ENCODE measurements at places on chromosomes 1 and 21.

DNA sequence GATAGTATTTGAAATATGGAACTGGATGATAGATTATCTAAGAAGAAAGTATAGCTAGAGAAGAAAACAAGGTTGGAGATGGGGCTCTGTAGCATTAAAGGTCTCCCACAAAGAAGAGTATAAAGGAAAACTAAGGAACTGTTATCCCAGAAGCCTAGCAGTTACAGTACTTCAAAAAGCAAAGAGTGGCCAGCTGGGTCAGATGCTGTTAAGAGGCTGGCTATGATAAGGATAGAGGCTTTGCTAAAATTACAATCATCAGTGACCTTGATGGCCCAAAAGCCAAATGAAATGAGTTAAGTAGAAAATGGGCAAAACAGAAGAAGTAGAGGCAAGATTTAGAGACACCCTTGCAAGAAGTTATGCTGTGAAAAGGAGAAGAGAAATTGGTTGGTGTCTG is 25.1 kb upstream of the ANGPTL1 start:
- DNase-seq: no peak

DNA sequence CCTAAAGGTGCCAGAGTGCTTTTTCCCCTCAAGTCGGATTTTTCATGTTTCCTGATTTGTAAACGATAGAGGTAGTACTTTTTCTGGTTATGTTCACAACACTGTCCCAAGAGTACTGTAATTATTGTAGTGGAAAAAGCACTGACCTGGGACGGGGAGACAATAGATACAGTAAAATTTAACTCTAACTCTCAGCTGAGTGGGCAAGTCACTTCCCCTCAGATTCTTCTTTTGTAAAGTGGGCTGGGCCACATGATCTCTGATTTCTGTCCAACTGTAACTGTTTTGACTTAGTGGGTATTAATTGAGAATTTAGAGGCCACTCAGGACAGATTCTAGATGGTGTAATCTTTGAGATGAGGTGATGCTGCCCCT is 19.1 kb downstream of the MARCKSL1 start:
- no peak for DNase-seq

DNA sequence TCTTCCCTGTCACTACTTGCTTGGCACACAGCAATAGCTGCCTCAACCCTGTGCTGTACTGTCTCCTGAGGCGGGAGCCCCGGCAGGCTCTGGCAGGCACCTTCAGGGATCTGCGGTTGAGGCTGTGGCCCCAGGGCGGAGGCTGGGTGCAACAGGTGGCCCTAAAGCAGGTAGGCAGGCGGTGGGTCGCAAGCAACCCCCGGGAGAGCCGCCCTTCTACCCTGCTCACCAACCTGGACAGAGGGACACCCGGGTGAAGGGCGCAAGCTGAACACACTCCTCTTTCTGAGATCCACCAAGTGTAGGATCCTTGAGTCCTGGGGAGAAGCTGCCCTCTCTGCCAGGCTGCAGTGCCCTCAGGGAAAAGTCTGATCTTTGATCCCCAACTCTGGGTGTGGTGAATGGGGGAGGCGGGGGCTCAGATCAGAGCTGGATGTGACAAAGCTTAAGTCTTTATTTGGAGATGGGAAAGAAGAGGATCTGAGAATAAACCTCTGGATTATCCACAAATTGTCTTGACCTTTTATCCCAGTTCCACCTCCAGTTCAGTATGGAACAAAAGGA is 1.2 kb downstream of the RXFP4 start:
- DNase-seq: no peak

DNA sequence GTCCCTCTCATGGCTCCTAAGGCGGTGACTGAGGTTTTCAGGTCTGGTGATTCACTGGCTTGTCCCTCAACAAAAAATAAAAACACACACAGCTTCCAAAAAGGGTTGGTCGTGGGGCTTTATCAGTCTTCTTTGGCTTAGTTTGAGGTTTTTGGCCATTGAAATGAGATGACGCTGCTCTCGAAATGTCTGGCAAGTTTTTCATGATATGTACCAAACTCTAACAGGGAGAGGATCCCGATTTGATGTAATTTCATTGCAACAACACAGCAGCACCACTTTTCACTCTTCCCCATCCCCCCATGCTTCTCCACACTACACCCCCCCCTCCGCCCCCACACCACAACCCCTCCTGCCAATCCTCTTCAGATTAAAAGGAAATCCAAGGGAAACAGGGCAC is 187.1 kb upstream of the NFIA start:
- DNase-seq: no peak

- no peak for DNase-seq
These were observed 11.5 kb downstream of the ATPAF1 start for GRCh38 chr1:46656643-46657042.

All from amniotic stem cell (primary cell).